Activated naive CD8-positive, alpha-beta T cell treated with anti-CD3 and anti-CD28 coated beads for 36 hours (primary cell): ENCODE measurements at places on chromosomes 2 and 18.
A peak's percentile ranks its signal among the peaks of the same experiment; 100 is the strongest.

- no peak for DNase-seq
- H3K4me1 ChIP-seq: no peaks in the 10 kb centered on the region
- H3K4me3 ChIP-seq: no peak overlapping the region
- H3K27me3 ChIP-seq: no peaks in the 10 kb centered on the region
Observed at GRCh38 chr2:47631792-47632398, 151.1 kb upstream of the MSH6 start.

DNA sequence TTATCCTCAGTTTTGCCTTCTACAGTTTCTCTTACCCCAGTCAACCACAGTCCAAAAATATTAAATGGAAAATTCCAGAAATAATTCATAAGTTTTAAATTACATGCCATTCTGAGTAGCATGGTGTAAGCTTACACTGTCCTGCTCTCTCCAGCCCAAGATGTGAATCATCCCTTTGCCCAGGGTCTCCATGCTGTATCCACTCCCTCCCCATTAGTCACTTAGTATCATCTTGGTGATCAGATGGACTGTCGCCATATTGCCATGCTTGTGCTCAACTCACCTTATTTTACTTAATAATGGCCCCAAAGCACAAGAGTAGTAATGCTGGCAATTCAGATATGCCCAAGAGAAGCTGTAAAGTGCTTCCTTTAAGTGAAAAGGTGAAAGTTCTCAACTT lies 18.5 kb upstream of the CCNT2 start:
- H3K27ac ChIP-seq: no peak overlapping the region
- no peaks in the 10 kb centered on the region for H3K36me3 ChIP-seq
- no peak for DNase-seq
- no peaks in the 10 kb centered on the region for H3K4me1 ChIP-seq

DNA sequence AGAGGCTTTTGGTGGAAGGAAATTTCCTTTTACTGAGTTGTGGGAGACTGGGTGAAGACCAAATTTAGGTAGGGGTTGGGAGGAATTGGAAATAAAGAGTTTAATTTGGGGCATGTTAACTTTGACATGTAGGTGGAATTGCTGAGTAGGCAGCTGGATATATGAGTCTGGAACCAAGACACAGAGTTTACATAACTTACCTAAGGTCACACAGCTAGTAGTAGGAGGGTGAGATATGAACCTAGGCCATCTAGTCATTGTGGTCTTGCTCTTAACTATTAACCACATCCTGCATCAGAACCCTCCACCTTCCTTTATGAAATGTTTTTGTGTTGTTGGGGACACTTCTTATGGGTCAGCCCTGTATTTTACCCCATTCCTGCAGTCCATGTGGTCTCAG lies 113.1 kb downstream of the ICOS start:
- peaks cover 34% of the 10 kb centered on the region for H3K4me1 ChIP-seq
- H3K27ac ChIP-seq: no peak overlapping the region
- no peak overlapping the region for H3K4me3 ChIP-seq

DNA sequence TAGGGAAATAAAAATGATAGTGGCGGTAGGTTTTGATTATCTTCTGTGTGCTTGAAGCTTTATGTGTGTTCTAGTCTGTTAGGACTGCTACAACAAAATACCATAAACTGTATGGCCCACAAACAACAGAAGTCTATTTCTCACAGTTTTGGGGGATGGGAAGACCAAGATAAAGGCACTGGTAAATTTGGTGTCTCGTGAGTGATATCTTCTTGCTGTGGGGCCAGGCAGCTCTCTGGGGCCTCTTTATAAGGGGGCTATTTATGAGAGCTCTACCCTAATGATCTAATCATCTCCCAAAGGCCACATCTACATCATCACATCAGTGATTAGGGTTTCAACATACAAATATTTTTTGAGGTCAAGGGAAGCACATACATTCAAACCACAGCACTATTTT lies 86.8 kb upstream of the SPHKAP start:
- H3K36me3 ChIP-seq: no peaks in the 10 kb centered on the region
- no peaks in the 10 kb centered on the region for H3K27me3 ChIP-seq
- H3K4me1 ChIP-seq: no peaks in the 10 kb centered on the region
- no peak overlapping the region for H3K27ac ChIP-seq
- H3K4me3 ChIP-seq: no peak overlapping the region

DNA sequence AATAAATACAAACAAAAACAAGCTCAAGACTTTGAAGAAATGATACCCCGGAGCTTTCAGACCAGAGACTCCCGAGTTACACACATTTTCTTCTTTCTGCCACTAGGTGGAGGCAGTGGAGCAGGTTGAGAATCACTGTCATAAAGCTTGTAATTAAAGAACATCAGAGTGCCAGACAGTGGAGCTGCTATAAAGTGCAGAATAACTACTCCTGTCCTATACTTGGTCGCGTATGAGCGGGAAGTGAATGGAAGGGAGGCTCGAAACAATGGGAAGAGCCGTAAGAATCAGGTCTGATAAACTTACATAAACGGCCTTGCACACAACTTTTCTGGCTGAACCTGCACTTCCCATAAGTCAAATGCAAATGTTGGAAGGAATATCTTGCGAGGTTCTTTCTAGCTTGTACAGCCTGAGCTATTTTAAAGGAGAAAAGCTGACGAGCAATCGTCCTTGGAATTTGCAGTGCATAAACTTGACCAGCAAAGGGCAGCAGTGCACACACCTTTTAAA lies 189.0 kb downstream of the RPIA start:
- H3K27ac ChIP-seq: no peak overlapping the region
- peak; percentile 14 for DNase-seq
- H3K4me3 ChIP-seq: no peak overlapping the region
- no peaks in the 10 kb centered on the region for H3K4me1 ChIP-seq

GRCh38 chr2:60597346-60597745 lies 43.9 kb upstream of the BCL11A start:
- no peak overlapping the region for H3K4me3 ChIP-seq
- no peak overlapping the region for H3K27ac ChIP-seq
- no peak for DNase-seq
- H3K27me3 ChIP-seq: peaks cover 13% of the 10 kb centered on the region
- H3K36me3 ChIP-seq: no peaks in the 10 kb centered on the region
- no peaks in the 10 kb centered on the region for H3K4me1 ChIP-seq

- DNase-seq: no peak
- H3K36me3 ChIP-seq: no peaks in the 10 kb centered on the region
- no peak overlapping the region for H3K4me3 ChIP-seq
- H3K27ac ChIP-seq: no peak overlapping the region
- H3K27me3 ChIP-seq: peaks cover 25% of the 10 kb centered on the region
Observed at GRCh38 chr2:11658208-11659114, 11.5 kb downstream of the NTSR2 start.

DNA sequence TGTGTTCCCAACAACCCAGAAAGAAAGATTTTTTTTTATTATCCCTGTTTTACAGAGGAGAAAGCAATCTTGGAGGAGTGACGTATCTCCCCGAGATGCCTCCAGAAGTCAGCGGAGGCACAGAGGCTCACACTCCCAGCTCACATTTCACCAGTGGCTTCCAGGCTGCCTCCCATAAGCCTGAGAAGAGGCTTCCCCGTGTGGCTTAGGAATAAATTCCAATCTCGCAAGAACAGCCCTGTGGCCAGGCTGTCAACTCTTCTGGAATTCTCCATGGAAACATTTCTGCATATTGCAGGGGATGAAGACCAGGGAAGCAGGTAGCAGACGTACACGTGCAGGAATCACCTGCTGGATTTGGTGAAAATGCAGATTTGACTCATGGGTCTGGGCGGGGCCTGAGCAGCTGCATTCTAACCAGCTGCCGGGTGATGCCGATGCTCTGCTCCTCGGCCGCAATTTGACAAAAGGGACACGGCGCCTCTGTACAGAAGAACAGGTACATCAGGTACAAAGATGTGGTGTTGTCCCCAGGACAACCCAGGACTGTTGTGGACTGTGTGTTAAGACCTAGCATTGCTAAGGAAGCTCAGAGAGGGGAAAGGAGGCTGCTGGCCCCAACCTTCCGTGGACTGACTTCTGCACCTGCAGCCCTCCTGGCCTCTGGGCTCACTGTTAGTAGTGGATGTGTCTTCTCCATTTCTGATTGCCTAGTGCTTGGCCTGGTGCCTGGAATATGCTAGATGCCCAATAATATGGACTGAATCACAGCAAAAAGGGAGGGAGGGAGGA lies 114.2 kb upstream of the ID2 start:
- H3K27ac ChIP-seq: no peak overlapping the region
- no peaks in the 10 kb centered on the region for H3K27me3 ChIP-seq
- no peak for DNase-seq
- no peak overlapping the region for H3K4me3 ChIP-seq

GRCh38 chr18:60471652-60472051 lies 99.1 kb upstream of the MC4R start:
- H3K27me3 ChIP-seq: no peaks in the 10 kb centered on the region
- H3K4me1 ChIP-seq: no peaks in the 10 kb centered on the region
- H3K4me3 ChIP-seq: no peak overlapping the region
- H3K36me3 ChIP-seq: no peaks in the 10 kb centered on the region
- no peak overlapping the region for H3K27ac ChIP-seq
- DNase-seq: no peak

- no peak for DNase-seq
- H3K27ac ChIP-seq: peak overlapping the region; percentile 76
- H3K36me3 ChIP-seq: peaks cover 10% of the 10 kb centered on the region
- H3K4me3 ChIP-seq: peak overlapping the region; percentile 77
Observed at GRCh38 chr2:218893349-218894150, 12.9 kb downstream of the WNT10A start.

GRCh38 chr18:51153659-51154371 lies 43.7 kb downstream of the MEX3C start:
- peaks cover 6% of the 10 kb centered on the region for H3K36me3 ChIP-seq
- peak overlapping the region; percentile 78 for H3K4me3 ChIP-seq
- peak; percentile 72 for DNase-seq
- H3K4me1 ChIP-seq: peaks cover 54% of the 10 kb centered on the region

- no peak for DNase-seq
- H3K4me3 ChIP-seq: no peak overlapping the region
- H3K36me3 ChIP-seq: no peaks in the 10 kb centered on the region
- H3K27me3 ChIP-seq: peaks cover 5% of the 10 kb centered on the region
Observed at GRCh38 chr2:126826491-126826890, 72.2 kb upstream of the TEX51 start.

GRCh38 chr2:53403792-53404413 lies 363.7 kb upstream of the CHAC2 start:
- DNase-seq: no peak
- no peaks in the 10 kb centered on the region for H3K36me3 ChIP-seq
- H3K4me3 ChIP-seq: no peak overlapping the region
- no peak overlapping the region for H3K27ac ChIP-seq
- no peaks in the 10 kb centered on the region for H3K27me3 ChIP-seq

GRCh38 chr2:26917135-26917836 lies 53.2 kb upstream of the MAPRE3 start:
- DNase-seq: no peak
- no peak overlapping the region for H3K4me3 ChIP-seq
- H3K27ac ChIP-seq: no peak overlapping the region
- no peaks in the 10 kb centered on the region for H3K36me3 ChIP-seq

- no peaks in the 10 kb centered on the region for H3K36me3 ChIP-seq
- H3K27ac ChIP-seq: no peak overlapping the region
- DNase-seq: no peak
- no peaks in the 10 kb centered on the region for H3K27me3 ChIP-seq
- no peaks in the 10 kb centered on the region for H3K4me1 ChIP-seq
Observed at GRCh38 chr2:174027956-174028355, 62.8 kb upstream of the SP3 start.

DNA sequence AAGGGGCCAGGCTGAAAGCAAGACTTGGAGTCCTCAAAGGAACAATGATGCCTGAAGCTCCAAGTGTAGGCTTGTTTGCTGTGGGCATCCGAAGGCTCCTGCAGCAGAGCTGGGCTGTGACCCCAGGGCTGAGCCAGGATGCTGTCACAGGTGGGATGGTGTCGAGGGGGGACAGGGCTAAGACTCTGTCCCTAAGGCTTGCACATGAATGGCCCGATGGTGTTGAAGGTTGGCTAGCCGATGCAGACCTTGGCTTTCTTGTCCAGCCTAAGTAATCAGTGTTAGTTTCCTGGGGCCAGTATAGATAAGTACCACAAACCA lies 251.0 kb downstream of the NDUFA10 start:
- no peak overlapping the region for H3K4me3 ChIP-seq
- no peaks in the 10 kb centered on the region for H3K4me1 ChIP-seq
- H3K27me3 ChIP-seq: peaks cover 4% of the 10 kb centered on the region
- no peak for DNase-seq
- H3K36me3 ChIP-seq: no peaks in the 10 kb centered on the region

GRCh38 chr2:3009005-3009404 lies 368.6 kb downstream of the EIPR1 start:
- H3K36me3 ChIP-seq: peaks cover 3% of the 10 kb centered on the region
- no peaks in the 10 kb centered on the region for H3K4me1 ChIP-seq
- no peak overlapping the region for H3K4me3 ChIP-seq
- no peak overlapping the region for H3K27ac ChIP-seq

- no peak for DNase-seq
- H3K36me3 ChIP-seq: peaks cover 14% of the 10 kb centered on the region
- no peak overlapping the region for H3K4me3 ChIP-seq
- no peaks in the 10 kb centered on the region for H3K27me3 ChIP-seq
- H3K27ac ChIP-seq: no peak overlapping the region
Observed at GRCh38 chr2:152165780-152166179, 9.8 kb downstream of the STAM2 start.

DNA sequence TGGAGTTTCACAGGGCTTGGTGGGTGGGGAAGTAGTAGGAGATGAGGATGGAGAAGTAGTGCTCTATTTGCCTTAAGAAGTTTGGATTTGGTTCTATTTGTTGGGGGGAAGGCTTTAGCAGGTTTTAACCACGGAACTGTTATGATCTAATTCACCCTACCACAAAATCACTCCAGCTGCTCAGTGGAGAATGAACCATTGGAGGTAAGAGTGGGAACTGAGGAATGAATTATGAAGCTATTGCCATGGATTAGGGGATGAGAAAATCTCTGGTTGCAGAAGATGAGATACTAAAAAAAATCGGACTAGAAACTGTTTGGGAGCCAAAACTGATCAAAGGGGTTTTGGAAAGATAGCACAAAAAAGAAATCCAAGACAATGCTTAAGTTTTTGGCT lies 488.9 kb downstream of the DLGAP1 start:
- no peak overlapping the region for H3K4me3 ChIP-seq
- H3K36me3 ChIP-seq: no peaks in the 10 kb centered on the region
- H3K4me1 ChIP-seq: no peaks in the 10 kb centered on the region
- DNase-seq: no peak
- no peak overlapping the region for H3K27ac ChIP-seq
- H3K27me3 ChIP-seq: peaks cover 16% of the 10 kb centered on the region

- H3K36me3 ChIP-seq: no peaks in the 10 kb centered on the region
- no peak for DNase-seq
- H3K4me1 ChIP-seq: no peaks in the 10 kb centered on the region
- no peak overlapping the region for H3K27ac ChIP-seq
- H3K4me3 ChIP-seq: no peak overlapping the region
Observed at GRCh38 chr2:145806546-145806945, 1286.6 kb upstream of the ZEB2 start.

DNA sequence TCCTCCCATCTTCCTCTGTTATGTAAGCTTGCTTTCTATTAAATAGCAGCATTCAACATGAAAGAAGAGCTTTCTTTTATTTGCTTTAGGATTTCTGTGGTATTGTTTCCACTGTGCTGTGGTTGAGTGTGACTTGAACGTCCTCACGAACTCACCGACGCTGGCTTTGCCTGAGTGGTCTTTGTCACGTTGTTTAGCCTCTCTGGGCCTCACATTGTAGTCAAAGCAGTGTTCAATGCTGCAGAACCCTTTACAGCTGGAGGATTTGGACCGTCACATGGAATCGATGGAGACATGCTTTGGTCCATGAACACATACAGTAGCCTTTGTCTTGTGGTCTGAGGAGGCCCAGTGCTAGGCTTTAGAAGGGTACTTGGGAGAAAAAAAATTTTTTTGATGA lies 66.3 kb downstream of the TANC1 start:
- no peaks in the 10 kb centered on the region for H3K4me1 ChIP-seq
- no peak overlapping the region for H3K4me3 ChIP-seq
- no peaks in the 10 kb centered on the region for H3K36me3 ChIP-seq
- DNase-seq: no peak
- no peaks in the 10 kb centered on the region for H3K27me3 ChIP-seq
